ENCODE measurements at places on chromosomes 7 and 10. TPM values are rescaled to one million over a fixed set of nuclear protein-coding genes. Genes with fewer than 3 reads are reported as not detected.

CPN1 gene
- not detected for total RNA-seq

TEX36 gene
- not detected for total RNA-seq

- H3K4me1 ChIP-seq: no peaks in the 10 kb centered on the region
- no peak overlapping the region for H3K27ac ChIP-seq
- no peak for DNase-seq
- H3K36me3 ChIP-seq: no peaks in the 10 kb centered on the region
- no peaks in the 10 kb centered on the region for H3K27me3 ChIP-seq
Observed at GRCh38 chr10:45514291-45515270, 140.6 kb downstream of the ALOX5 start.

DNA sequence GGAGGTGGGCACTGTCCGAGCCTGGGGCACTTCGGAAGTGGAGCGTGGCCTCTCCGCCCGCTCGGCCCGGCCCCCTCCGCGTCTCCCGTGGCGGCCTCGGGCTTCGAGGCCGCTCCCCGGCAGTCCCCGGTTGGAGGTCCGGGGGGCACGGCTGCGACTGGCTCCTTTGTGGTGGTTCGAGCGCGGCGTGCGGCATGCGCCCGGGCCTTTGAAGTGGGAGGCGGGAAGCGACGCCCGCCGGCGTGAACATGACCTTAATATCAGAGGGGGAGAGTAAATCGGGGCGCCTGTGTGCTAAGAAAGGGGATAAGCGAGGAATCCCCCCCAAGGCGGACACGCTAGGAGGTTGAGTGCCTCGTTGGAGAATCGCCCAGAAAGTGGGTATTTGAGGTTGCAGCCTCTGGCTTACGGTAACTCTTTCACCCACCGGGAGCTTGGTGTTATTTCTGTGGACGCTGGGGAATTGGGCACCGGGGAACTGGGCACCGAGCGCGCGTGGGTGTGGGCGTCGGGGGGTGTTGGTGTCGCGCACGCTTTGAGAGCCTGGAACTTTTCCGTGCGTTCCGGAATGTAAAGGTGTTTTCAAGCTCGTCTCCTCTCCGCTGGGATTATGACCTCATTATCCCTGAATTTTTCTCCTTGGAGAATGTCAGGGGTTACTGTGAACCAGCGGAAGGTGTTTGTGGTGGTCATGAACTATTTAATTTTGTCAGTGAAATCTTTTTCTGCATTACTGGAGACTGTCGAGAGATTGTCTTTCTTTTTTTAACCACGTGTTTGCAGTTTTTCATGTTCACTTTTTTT, 660 bp downstream of the SUV39H2 start:
- DNase-seq: peak; percentile 19
- H3K27me3 ChIP-seq: no peaks in the 10 kb centered on the region
- H3K4me3 ChIP-seq: peak overlapping the region; percentile 82
- peaks cover 53% of the 10 kb centered on the region for H3K4me1 ChIP-seq
- H3K36me3 ChIP-seq: peaks cover 18% of the 10 kb centered on the region
- peak overlapping the region; percentile 78 for H3K27ac ChIP-seq

DNA sequence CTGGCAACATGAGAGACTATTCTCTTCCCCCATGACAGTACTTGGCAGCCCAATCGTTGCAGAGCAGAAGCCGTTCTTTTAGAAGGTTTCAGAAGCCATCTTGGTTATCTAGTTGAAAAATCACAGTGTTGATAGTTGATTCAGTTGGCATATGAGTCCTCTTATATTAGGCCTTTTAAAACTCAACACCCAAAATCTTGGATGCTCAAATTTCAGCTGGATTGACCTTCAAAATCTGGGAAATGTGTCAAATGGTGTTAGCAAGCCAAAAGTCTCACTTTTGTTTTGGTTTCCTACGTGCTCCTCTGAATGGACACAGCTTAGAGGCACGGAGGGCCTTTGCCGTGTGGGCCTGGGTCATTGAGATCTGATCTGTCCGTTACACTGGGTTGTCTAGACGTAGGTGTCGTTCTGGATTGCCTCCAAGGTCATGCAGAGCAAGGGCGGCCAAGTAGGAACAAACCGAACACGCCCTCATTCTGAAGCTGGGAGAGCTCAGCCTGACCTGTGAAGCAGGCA, 59.3 kb upstream of the BMPER start:
- no peak for DNase-seq
- no peaks in the 10 kb centered on the region for H3K27me3 ChIP-seq
- H3K27ac ChIP-seq: no peak overlapping the region
- H3K36me3 ChIP-seq: no peaks in the 10 kb centered on the region
- H3K4me1 ChIP-seq: no peaks in the 10 kb centered on the region

PALS2 gene
- total RNA-seq: 18.7 TPM

GRCh38 chr10:25694206-25694933, 239.7 kb upstream of the MYO3A start:
- no peak overlapping the region for H3K27ac ChIP-seq
- H3K27me3 ChIP-seq: no peaks in the 10 kb centered on the region
- no peak overlapping the region for H3K4me3 ChIP-seq
- no peak for DNase-seq

DNA sequence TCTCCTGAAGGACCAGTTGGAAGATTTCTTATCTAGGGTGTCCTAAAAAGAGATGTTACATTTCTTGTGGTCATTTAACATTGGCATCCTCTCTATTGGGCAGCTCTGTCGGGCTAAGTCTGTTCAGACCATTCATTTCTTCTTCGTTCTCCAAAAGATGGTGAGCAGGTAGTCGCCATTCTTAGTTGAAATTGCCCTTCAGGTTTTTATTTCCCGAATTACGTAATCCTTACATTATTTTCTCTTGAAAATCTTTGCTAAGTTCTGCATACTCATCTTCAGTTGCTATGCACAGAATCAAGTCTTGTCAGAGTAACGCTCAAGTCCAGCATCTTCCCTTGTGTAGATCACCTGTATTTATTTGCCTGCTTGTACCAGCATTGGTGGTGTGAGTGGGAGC, 53.6 kb downstream of the DAGLB start:
- H3K27me3 ChIP-seq: no peaks in the 10 kb centered on the region
- no peak overlapping the region for H3K4me3 ChIP-seq
- H3K4me1 ChIP-seq: peaks cover 60% of the 10 kb centered on the region
- peaks cover 56% of the 10 kb centered on the region for H3K36me3 ChIP-seq

INA gene
- 0.13 TPM for total RNA-seq

PLEKHS1 gene
- 0.08 TPM for total RNA-seq

GRCh38 chr7:129851809-129852208, 101.0 kb downstream of the UBE2H start:
- no peak overlapping the region for H3K4me3 ChIP-seq
- peaks cover 41% of the 10 kb centered on the region for H3K4me1 ChIP-seq
- H3K36me3 ChIP-seq: peaks cover 13% of the 10 kb centered on the region
- H3K27ac ChIP-seq: no peak overlapping the region

DNA sequence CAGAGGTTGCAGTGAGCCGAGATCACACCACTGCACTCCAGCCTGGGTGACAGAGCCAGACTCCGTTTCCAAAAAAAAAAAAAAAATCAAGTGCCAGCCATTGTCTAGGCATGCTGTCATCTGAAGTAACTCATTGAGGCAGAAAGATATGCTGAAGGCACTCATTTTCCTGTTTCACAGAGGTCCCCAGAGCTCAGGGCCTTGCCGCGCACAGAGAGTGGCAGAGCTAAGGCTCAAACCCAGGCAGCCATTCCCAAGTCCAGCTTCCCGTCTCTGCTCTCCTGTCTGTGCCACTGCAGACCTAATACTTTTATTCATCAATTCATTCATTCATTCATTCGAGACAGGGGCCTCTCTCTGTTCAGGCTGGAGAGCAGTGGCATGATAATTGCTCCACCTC, 3.5 kb downstream of the GRIFIN start:
- no peaks in the 10 kb centered on the region for H3K36me3 ChIP-seq
- peaks cover 12% of the 10 kb centered on the region for H3K27me3 ChIP-seq
- DNase-seq: no peak
- H3K4me3 ChIP-seq: no peak overlapping the region
- no peak overlapping the region for H3K27ac ChIP-seq
- peaks cover 8% of the 10 kb centered on the region for H3K4me1 ChIP-seq

DNA sequence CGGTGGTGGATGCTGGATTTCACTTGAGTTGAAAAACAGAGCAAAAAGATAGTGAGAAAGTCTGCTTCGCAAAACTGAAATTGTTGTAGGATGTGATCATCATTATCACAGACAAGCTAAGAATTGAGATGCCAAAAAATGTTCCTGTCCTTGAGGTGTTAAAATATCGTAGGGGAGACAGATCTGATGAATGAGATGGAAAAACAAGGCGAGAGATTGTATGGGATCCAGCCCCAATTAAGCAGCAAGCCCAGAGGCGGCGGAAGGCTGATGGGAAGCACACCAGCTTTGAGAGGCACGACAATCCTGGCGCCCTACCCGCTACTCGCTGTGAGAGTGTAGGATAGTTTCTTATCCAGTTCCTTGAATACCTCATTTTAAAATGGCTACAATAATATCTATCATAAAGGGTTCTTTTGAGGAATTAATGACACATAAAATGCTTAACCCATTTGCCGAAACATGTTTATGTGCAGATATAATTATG, 131.1 kb upstream of the PTN start:
- H3K27me3 ChIP-seq: no peaks in the 10 kb centered on the region
- no peak overlapping the region for H3K27ac ChIP-seq
- H3K36me3 ChIP-seq: no peaks in the 10 kb centered on the region

SPDYE1 gene
- total RNA-seq: not detected

DNA sequence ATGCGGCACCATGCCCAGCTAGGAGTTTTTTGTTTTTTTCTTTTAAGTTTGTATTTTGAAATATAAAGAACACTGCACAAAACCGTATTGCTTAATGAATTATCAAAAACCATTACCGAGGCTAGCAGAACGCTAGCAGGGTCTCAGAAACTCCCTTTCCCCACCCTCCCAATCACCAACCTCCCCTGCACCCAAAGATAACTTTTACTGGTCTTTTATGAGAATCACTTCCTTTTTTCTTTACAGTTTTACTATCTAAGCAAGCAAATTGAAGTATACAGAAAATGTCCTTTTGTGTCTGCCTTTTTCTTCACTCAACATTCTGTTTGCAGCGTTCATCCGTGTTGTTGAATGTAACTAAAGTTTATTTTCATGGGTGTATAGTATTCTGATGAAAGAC, 13.4 kb downstream of the HIP1 start:
- no peak overlapping the region for H3K27ac ChIP-seq
- no peaks in the 10 kb centered on the region for H3K36me3 ChIP-seq
- H3K27me3 ChIP-seq: no peaks in the 10 kb centered on the region
- H3K4me3 ChIP-seq: no peak overlapping the region
- no peak for DNase-seq

GRCh38 chr7:118629898-118630438, 405.5 kb downstream of the ANKRD7 start:
- no peaks in the 10 kb centered on the region for H3K4me1 ChIP-seq
- no peak for DNase-seq
- no peak overlapping the region for H3K27ac ChIP-seq
- no peaks in the 10 kb centered on the region for H3K36me3 ChIP-seq
- no peaks in the 10 kb centered on the region for H3K27me3 ChIP-seq
- no peak overlapping the region for H3K4me3 ChIP-seq

AS3MT gene
- total RNA-seq: 0.15 TPM

PPP1R3C gene
- not detected for total RNA-seq

DNA sequence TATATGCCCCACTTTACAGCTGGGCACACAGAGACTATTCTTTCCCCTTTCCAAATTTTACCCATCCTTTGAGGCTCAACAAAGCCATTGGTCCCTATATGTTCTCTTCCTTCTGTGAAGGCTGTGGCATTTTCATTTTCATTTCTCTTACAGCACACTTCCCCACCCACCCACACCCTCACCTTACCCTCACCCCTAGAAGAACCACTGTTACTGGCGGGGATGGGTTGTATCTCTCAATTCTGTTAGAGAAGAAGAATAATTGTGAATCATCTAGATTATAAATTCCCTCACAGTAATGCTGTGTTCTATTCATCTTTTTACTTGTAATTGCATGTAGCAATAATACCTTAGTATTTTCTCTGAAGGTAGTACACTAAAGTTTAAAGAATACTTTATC, 10.2 kb upstream of the CCDC71L start:
- no peak overlapping the region for H3K4me3 ChIP-seq
- no peaks in the 10 kb centered on the region for H3K4me1 ChIP-seq
- no peak for DNase-seq
- no peaks in the 10 kb centered on the region for H3K27me3 ChIP-seq
- H3K27ac ChIP-seq: no peak overlapping the region

DNA sequence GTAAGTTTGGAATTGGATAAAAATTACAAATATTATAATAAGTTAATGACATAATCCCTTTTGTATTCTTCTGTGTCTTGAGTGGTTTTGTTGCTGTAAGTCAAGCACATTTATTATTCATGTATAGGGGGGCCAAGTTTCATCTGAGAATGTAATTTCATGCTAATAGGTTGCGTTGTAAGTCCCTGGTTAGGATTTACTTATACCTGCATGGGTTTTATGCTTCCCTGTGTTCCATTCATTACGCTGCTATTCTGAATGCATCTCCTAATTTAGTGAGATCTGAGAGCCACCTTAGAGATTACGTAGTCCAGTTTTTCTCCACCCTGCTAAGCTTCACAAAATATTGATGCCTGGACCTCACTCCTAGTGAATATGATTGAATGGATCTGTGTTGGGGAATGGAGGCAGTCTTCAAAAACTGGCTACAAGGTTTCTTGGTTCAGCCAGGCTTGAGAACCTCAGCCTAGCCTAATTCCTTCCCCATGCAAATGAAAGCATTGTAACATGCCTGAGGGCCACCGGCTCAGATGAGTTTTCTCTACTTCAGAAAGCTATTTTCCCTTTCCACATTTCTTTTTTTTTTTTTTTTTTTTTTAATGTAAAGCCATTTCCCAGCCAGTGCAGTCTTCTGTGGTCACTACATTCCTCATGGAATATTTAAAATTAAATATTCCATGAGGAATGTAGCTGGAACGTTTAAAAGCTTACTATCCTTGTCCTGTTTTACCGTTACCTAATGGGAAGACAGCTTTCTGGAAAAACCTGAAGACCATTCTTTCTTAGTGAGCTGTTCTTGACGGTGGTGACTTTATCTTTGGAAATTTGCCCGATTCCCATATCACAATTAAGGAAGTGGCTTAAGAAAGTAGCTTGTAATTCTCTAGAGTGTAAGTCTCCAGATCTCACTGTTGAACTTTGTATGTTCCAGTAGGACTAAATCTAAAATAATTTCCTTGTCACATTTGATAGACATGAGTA, 16.0 kb downstream of the PAPSS2 start:
- H3K4me1 ChIP-seq: no peaks in the 10 kb centered on the region
- H3K27me3 ChIP-seq: peaks cover 17% of the 10 kb centered on the region
- no peaks in the 10 kb centered on the region for H3K36me3 ChIP-seq
- DNase-seq: no peak

SKIDA1 gene
- total RNA-seq: 0.25 TPM
